ENCODE measurements at places on chromosomes 5 and 9. TPM values are rescaled to one million over a fixed set of nuclear protein-coding genes. Genes with fewer than 3 reads are reported as not detected.

DNA sequence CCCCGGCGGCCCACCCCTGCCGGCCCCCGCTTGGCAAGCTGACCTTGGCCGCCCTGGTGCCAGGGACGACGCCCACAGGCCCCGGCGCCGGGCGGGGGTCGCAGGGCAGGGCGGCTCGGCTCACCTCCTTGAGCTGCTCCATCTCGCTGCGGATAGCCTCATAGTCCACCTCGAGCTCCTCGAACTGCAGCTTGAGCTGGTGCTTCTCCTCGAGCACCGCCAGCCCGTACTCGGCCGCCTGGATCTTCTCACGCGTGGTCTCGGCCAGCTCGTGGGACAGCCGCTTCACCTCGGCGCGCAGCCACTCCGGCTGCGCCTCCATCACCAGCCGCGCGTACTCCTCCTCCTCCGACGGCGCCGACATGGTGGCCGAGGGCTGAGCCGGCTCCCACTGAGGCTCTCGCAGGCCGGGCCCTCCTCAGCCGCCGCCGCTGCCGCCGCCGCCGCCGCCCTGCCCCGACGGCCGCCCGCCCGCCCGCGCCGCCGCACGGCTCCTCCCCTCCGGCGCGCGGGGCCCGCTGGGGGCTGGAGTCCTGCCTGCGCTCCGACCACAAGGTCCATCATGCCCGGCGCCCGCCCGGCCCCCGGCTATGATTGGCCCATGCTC lies at the start of gene BICD2:
Gene BICD2 (minus strand): TSS at position 453 of the 607 bp plus-strand sequence. CDS start 89 bp downstream, at position 364.
- DNase-seq, result no peak

The ACOT12 gene
- total RNA-seq, result not detected

The BTNL8 gene
- not detected for total RNA-seq

GRCh38 chr5:136089791-136090190 lies 42.9 kb upstream of the SMAD5 start:
- DNase-seq, result no peak

DNA sequence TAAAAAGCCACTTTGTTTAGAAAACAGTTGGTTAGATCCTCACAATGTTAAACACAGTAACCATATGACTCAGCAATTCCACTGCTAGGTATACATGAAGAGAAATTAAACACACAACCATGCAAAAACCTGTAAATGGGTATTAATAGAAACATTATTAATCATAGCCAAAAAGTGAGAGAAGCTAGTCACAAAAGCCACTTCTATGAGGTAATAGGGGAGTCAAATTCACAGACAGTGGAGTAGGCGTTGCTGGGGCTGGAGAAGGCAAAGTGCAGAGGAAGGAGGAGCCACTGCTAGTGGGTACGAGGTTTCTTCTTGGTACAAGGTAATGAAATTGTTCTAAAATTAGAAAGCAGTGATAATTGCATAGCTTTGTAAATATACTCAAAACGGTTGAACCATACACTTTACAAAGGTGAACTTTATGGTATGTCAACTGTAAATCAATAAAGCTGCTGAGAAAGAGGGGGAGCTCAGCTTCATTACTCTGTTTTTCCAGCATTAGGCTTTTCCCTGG lies 364.4 kb downstream of the GADD45G start:
- no peak for DNase-seq

DNA sequence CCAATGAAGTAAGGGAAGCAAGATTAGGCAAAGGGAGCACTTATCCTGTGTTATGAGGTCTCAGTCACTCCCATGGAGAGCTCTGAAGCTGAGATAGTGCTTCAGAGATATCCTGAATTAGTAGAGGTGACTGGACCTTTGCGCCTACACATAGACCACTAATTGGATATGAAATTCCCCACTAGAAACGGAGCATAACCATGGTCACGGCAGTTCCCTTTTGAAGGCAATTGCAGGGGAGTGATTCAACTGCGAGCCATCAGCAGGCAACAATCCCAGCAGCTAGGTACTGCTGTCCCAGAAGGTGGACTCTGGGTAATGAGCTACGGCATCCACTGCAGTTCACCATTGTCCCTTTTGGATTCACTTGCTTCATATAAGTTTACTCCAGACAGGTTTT lies 267.7 kb upstream of the RASA1 start:
- DNase-seq, result no peak

GRCh38 chr5:135262364-135262763 lies 136.7 kb downstream of the MACROH2A1 start:
- DNase-seq, result no peak

DNA sequence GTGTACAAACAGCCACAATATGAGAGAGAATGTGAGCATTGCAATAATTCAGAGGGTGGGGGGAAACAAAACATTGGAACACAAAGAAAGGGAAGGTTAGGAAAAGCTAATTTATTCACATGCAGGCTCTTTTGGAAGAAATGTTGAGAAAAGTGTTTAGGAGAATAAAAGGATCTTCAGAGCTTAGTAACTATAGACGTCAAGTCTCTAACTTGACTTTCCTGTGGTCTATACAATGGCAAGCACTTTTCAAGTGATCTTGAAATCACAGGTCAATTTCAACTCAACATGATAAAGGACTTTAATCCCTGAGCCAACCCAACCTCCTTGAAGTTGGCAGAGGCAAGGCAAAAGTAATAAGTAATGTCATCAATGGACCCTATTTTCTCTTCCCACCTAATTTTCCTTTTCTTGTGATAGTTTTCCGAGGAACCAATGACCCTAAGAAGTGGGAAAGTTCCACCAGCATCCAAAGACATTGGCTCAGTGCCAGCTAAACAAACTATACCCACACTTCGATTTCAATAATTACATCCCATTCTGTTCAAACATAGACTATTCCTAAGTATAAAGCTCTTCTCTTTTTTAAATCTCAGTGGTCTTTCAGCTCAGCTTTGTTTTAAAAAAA lies 23.7 kb downstream of the RFK start:
- DNase-seq, result no peak

GRCh38 chr9:89635816-89636215 lies 31.0 kb downstream of the GADD45G start:
- DNase-seq, result no peak

- no peak for DNase-seq
These were observed 24.3 kb downstream of the CPLX2 start for GRCh38 chr5:175895686-175896102.

DNA sequence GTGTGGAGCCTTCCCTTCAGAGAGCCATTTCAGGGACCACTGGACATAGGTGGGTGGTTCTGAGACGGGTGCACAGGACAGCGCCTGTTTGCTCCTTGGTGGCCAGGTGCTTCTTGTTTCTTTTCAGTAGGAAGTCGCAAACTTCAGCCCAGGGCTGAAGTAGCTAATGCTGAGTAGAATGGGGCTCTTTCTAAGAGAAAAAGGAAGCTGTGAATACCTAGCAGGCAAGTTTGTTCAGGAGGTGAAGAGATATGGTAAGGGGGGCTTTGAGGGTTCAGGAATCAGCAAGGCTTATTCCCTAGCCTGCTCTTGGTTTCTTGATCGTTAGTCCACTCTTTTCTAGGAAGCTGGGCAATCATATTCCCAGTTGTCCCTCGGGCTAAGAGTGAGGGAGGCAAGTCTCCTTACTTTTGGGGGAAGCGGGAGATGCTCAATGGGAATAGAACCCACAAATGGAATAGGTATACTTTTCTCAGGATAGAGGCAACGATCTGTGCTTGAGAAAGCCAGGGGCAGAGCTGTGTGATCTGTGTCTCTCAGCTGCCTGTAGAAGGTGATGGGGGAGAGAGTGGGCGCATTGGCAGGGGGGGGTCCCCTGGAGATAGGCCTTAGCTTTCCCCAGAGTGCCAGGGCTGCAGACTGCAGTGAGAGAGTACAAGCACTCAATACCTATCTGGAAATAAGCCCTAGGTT lies 1.9 kb upstream of the PURA start:
- DNase-seq, result no peak

The TCERG1 gene
- total RNA-seq, result 129 TPM

GRCh38 chr5:173616577-173617118 lies at the start of gene BOD1:
BOD1 (minus strand) TSS chr5:173616650; CDS start chr5:173616436, 214 bp downstream.
- DNase-seq, result peak; percentile 97

DNA sequence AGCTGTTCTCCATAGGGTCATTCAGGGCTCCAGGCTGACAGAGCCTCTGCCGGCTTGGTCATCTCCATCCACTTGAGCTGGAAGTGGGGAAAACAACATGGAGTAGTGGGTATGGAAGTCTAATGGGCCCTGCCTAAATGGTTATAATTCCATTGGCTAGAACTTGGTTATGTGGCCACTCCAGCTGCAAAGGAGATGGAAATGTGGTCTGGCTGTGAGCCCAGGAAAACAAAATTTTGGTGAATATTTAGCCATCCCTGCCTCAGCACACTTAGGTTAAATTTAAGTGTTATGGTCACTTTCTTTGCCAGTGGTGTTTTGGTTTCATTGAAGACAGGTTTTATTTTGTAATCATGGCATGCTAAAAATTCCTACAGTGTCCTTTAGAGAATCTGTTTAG lies 112.3 kb downstream of the SMARCA2 start:
- no peak for DNase-seq

- no peak for DNase-seq
These were observed 37.0 kb upstream of the RPS23 start for GRCh38 chr5:82314964-82315758.

The SLC28A3 gene
- 2.8 TPM for total RNA-seq

DNA sequence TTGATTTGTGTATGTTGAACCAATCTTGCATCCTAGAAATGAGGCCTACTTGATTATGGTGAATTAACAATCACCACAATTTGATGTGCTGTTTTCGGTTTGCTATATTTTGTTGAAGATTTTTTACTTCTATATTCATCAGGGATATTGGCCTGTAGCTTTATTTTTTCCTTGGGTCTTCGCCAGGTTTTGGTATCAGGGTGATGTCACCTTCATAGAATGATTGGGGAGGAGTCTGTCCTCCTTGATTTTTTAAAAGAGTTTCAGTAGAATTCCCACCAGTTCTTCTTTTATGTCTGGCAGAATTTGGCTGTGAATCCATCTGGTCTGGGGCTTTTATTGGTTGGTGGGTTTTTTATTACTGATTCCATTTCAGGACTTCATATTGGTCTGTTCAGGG lies 115.2 kb downstream of the CPLANE1 start:
- DNase-seq, result no peak

The IL31RA gene
- total RNA-seq, result not detected

The GABRA1 gene
- not detected for total RNA-seq

The SMIM33 gene
- total RNA-seq, result 0.11 TPM

DNA sequence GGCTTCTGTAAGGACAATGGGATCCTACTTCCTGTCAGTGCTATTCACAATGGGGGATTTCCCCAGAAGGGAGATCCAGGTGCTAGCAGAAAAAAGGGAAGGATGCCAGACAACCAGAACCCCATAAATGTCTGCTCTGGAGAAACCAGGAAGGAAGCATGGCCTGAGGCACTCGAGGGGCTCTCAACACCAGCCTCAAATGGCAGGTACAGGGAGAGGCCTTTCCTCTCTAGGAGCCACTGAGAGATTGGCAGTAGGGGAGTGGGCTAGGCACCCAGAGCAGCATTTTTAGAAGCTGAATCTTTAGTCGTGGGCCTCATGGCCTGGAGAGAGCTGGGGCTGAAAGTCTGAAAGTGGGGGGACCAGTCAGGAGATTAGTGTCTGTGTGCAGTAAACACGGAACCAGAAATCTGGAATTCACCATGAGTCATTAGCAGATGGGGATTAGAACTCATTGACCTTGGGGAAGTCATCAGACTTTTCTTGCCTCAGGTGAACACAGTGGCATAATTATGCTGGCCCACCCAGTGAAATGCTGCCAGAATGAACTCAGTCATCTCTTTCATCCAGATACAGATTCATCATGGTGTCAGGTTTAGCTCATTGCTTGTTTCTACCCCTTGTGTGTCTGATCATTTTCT lies 28.3 kb downstream of the ARHGEF28 start:
- no peak for DNase-seq

The GABRA6 gene
- total RNA-seq, result not detected

GRCh38 chr9:135068776-135069415 lies 18.6 kb upstream of the OLFM1 start:
- no peak for DNase-seq

The PROB1 gene
- 3.3 TPM for total RNA-seq

The SVEP1 gene
- 0.07 TPM for total RNA-seq

GRCh38 chr9:78567693-78568092 lies 270.8 kb downstream of the PSAT1 start:
- no peak for DNase-seq

- no peak for DNase-seq
These were observed 401.4 kb downstream of the PSAT1 start for GRCh38 chr9:78698371-78698770.

DNA sequence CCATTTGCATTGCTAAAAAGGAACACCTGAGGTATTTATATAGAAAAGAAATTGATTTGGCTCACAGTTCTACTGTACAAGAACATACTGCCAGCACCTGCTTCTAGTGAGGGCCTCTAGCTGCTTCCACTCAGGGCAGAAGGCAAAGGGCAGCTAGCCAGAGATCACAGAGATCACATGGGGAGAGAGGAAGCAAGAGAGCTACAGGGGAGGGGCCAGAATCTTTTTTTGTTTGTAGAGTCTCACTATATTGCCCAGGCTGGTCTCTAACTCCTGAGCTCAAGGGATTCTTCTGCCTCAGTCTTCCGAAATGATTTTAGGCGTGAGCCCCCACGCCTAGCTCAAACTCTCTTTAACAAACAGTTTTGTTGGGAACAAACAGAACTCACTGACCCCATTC lies 6.1 kb downstream of the SLCO4C1 start:
- no peak for DNase-seq

- DNase-seq, result no peak
These were observed 225.7 kb upstream of the KLF9 start for GRCh38 chr9:70639853-70640814.

The ANXA2R gene
- 8.4 TPM for total RNA-seq

- DNase-seq, result no peak
These were observed 85.7 kb downstream of the SLC1A1 start for GRCh38 chr9:4575997-4576396.

The PPP6C gene
- total RNA-seq, result 36.6 TPM

GRCh38 chr9:122226142-122226757 lies 2.5 kb downstream of the LHX6 start:
- DNase-seq, result no peak

- DNase-seq, result no peak
These were observed 53.7 kb downstream of the MARCHF3 start for GRCh38 chr5:126976520-126977172.

DNA sequence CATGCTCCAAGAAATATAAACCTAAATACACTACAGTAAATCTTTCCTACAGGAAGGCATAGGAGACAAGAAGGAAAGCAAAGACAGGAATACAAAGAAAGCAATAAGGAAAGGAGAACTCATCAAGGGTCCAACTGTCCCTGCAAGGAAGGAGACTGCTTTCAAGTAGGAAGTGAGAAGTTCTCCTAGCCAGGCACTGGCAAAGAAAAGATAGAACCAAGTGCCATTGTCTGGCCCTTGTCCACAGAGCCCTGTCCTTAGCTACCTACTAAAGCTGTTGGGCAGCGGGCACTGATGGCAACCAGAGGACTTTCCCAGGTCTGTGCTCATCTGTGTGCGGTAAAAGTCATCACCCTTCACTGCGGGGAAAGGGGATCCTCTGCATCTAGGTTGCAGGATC lies 108.2 kb downstream of the KLHL3 start:
- DNase-seq, result no peak

GRCh38 chr9:136939996-136940525 lies 4.5 kb downstream of the FBXW5 start:
- no peak for DNase-seq

GRCh38 chr5:50550993-50551392 lies 109.9 kb upstream of the EMB start:
- DNase-seq, result no peak

- DNase-seq, result no peak
These were observed at the start of gene DNAH5 for GRCh38 chr5:13944560-13945199. DNAH5 (minus strand) TSS chr5:13944688; CDS start chr5:13944438, 250 bp downstream.

The IFNA21 gene
- total RNA-seq, result not detected

- no peak for DNase-seq
These were observed 17.8 kb upstream of the PANK3 start for GRCh38 chr5:168596927-168597326.

The FBP2 gene
- total RNA-seq, result not detected

GRCh38 chr5:80369521-80369920 lies 38.3 kb upstream of the ZFYVE16 start:
- DNase-seq, result no peak

All from activated naive CD4-positive, alpha-beta T cell treated with anti-CD3 and anti-CD28 coated beads, Interleukin-2, amount 50 U/mL, for 72 hours (primary cell).